ENCODE measurements at places on chromosomes 1 and 21.
A peak's percentile ranks its signal among the peaks of the same experiment; 100 is the strongest.

DNA sequence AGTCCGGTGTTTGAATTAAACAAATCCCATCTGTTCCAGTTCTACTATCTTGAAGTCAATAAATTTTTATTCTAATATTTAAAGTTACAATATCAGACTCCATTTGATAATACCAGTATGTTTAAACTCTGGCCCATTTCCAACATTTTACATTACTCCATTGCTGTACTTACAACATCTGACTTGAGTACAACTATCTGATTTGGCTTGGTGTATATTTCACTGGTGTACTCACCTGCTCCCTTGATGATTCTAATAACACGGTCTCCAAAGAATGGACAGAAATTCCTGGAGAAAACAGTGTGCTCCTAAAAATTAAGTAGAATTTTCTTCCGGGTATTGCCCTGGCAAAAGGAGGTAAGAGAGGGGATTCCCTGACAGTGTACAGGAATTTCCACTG is 680.5 kb upstream of the ADAMTS5 start:
- DNase-seq, result no peak

DNA sequence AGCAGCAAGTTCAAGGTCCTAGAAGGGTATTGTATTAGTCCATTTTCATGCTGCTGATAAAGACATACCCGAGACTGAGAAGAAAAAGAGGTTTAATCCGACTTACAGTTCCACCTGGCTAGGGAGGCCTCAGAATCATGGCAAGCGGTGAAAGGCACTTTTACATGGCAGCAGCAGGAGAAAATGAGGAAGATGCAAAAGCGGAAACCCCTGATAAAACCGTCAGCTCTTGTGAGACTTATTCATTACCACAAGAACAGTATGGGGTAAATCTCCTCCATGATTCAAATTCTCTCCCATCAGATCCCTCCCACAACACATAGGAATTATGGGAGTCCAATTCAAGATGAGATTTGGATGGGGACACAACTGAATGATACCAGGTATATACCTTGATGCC is 409.5 kb downstream of the NTNG1 start:
- no peak for DNase-seq

GRCh38 chr1:20105856-20106255 is 13.5 kb downstream of the PLA2G2D start:
- DNase-seq, result no peak

DNA sequence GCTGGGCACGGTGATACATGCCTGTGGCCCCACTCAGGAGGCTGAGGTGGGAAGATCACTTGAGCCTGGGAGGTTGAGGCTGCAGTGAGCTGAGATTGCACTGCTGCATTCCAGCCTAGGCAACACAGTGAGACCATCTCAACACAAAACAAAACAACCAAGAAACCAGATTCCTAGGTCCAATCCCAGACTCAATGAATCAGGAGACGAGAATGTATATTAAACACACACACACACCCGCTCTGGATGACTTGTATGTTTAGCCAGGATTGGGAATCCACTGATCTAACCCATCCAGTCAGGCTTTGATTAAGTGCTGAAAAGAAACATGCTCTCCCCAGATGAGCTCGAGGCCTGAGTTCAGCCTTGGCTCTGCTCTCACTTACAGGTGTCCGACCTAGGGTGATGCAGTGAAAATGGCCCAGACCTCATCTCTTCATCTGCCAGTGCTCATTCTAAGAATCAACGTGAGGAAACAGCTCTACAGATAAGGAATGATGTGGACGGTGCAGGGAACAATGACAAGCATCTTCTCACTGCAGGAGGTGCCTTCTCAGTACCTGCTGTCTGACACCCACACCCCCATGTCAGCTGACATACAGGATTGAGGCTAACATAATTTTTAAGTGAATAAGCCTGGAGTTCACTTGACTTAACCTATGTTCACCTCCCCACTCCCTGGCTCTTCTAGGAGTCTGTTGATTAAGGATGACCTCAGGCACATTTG is 15.3 kb upstream of the SRSF4 start:
- no peak for DNase-seq

- no peak for DNase-seq
Measured at GRCh38 chr1:100746542-100746932, 27.0 kb downstream of the VCAM1 start.

DNA sequence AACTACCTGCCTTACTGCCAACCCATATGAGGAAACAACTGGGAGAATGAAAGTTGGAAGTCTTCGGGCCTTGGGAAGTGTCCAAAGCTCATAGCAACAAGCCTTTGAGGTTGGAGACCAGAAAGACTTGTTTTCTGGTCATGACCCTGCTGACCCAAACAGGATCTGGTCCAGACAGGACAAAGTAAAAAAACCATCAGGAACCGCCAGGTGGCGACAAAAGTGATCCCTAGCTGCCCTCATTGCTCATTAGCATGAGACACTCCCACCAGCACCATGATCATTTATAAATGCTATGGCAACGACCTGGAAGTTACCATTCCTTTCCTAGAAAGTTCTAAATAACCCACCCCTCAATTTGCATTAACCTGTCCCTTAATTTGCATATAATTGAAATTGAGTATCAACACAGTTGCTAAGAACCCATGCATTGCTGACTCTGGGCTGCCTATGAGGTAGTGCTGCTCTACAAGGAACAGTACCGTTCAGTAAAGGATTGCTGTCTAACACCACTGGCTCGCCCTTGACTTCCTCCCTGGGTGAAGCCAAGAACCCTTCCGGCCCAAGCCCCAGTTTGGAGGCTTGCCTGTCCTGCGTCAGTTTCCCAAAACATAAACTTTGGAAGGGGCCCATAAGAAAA is 89.0 kb downstream of the URB2 start:
- DNase-seq, result no peak

DNA sequence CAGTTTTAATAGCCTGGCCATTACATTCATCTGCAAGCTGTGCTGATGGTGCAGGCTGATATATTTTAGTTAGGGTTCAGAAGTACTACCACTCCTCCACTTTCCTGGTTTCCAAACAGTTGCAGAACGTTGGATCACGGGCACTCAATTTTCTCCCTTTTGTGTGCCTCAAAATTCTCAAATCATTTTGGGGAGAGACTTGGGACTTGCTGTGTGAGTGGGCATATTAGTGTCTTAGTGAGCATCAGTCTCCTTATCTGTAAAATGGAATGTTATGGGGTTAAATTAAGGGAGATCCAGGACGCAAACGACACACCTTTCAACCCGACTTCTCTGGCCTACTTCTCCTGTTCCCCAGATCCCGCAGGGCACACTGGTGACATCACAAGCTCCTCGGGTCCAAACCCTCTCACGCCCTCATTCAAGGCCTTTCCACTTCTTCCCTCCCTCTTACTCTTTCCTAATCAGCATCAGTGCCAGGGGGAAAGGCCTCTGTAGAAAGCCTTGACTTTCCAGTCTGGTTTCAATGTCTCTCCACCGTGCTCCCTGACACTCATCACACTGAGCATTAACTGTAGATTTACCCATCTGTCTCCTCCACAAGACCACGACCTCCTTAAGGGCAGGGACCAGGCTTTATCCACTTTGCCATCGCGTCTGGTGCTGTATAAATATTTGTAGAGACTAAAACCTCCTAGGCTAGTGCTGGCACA is 1.2 kb downstream of the PIGP start:
- peak; percentile 49 for DNase-seq

GRCh38 chr1:40187399-40187798 is 26.2 kb downstream of the RLF start:
- DNase-seq, result no peak

DNA sequence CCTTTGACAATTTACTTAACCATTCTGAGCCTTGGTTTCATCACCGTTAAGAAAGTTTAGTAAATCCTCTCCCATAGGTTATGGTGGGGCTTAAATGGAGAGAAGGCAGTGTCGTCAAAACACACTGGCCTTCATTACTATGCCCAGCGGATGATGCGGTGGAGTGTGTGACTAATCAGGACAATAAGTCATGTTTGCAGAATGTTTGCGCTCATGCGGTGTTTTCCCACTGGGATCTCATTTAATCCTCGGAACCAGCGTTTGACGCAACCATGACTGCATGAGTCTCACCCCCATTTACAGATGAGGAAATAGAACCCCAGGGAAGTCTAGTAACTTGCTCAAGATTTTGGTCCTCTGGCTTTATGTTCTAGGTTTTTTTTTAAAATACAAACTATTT is 17.5 kb downstream of the SLC26A9 start:
- no peak for DNase-seq

DNA sequence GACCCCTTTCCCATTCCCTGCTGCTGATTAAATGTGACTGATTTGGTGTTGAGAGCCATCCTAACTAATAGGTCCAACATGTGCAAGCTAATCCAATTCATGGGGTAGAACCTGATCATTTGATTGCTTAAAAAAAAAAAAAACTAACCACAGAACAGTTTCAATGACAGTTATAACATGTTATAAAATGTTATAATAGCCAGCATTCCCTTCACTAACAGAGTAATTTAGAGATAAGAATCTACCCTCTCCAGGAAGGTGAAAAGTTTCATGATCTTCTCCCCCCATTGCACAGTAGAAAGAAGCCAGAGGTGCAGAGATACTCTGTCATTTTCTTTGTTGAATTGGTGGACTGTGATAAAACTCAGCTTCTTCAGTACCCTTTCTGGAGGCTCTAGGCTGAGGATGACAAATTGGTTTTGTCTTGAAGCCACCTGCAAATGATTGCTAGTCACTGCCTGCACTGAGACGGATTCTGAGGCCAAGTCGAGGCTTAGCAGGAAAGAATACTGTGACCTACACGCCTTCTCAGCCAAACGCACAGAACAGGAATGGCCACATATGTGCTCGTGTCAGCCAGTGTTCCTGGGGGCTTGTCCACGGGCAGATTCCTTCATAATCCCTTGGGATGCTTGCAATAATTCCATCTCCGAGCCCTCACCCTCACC is 215.7 kb upstream of the IRF2BP2 start:
- DNase-seq, result no peak

DNA sequence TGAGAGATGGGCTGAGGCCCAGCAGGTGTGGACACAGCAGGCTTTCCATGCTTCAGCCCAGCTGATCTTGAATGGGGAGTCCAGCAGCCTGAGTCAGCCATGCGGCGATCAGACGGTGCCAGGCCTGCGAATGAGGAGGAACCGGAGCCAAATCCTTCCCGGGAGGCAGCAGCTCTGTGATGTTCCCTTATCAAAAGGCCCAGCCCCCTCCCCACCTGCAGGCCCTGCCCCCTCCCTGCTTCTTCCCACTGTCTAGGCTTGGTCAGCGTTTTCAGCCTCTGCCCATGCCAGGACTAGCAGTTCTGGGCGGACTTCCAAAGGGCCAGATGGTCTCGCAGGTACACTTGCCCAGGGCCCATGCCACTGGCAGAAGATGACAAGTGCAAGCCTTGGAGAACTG is 253.8 kb downstream of the KAZN start:
- no peak for DNase-seq

GRCh38 chr1:107572674-107573211 is 392.2 kb downstream of the VAV3 start:
- DNase-seq, result no peak

Data from NCI-H2107 (cell line).